Upper lobe of right lung (tissue), 1 donor: ENCODE measurements at places on chromosomes 1 and 21.

DNA sequence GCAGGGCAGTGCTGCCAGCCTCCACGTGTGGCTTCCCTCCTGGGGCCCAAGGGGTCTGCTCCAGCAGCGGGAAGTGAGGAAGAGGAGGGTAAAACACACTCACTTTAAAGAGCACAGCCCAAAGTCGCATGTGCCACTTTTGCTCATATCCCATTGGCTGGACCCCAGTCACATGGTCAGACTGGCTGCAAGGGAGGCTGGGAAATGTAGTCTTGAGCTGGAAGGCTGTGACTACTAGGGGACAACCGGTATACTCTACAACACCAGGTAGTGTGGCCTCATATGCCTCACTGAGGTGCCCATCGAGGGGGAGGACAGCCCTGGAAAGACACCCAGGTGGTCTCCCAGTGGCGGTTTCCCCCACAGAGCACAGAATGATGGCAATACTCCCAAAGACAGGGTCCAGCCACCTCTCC, 45.2 kb downstream of the CAMK2N1 start:
- DNase-seq: peak; percentile 53
- H3K4me1 ChIP-seq: no peaks in the 10 kb centered on the region
- H3K4me3 ChIP-seq: no peak overlapping the region
- H3K27me3 ChIP-seq: no peaks in the 10 kb centered on the region
- no peaks in the 10 kb centered on the region for H3K36me3 ChIP-seq

GRCh38 chr1:110601332-110601731, 4.8 kb downstream of the KCNA2 start:
- DNase-seq: no peak
- H3K27me3 ChIP-seq: peaks cover 33% of the 10 kb centered on the region

GRCh38 chr1:200381256-200381984, 28.4 kb downstream of the ZNF281 start:
- no peaks in the 10 kb centered on the region for H3K27me3 ChIP-seq
- no peak overlapping the region for H3K4me3 ChIP-seq
- no peak overlapping the region for H3K27ac ChIP-seq

DNA sequence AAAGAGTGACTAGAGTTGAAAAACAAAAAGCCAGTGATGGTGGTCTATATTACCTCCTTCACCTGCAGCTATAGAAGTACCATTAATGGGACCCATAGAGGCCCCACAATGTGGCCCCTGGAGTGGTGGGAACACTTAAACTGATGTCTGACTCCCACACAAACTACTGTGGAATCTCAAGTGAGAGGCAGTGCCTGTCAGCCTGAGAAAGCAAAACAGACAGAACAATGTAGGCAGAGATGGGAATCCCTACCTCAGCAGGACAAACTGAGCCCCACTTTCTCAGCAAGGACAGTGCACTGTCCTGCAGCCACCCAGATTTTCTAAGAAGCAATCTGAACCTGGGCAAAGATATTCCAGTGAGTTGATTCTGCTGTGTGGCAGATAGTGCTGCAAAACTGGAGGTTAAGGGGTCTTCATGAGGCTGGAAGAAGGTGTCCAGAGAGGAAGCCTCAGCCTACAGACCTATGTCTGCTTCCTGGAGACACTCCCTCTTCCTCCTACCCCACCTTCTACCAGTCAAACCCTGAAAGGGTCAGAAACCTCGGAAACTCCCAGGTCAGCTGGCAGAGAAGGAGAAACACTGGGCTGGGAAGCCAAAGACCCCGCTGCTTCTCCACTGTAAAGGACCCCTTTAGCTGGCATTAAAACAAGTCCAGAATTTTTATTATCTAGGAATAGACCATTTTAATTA, 228.7 kb downstream of the C1orf94 start:
- DNase-seq: no peak
- H3K27ac ChIP-seq: no peak overlapping the region
- peaks cover 29% of the 10 kb centered on the region for H3K4me1 ChIP-seq
- H3K27me3 ChIP-seq: no peaks in the 10 kb centered on the region
- H3K4me3 ChIP-seq: no peak overlapping the region

DNA sequence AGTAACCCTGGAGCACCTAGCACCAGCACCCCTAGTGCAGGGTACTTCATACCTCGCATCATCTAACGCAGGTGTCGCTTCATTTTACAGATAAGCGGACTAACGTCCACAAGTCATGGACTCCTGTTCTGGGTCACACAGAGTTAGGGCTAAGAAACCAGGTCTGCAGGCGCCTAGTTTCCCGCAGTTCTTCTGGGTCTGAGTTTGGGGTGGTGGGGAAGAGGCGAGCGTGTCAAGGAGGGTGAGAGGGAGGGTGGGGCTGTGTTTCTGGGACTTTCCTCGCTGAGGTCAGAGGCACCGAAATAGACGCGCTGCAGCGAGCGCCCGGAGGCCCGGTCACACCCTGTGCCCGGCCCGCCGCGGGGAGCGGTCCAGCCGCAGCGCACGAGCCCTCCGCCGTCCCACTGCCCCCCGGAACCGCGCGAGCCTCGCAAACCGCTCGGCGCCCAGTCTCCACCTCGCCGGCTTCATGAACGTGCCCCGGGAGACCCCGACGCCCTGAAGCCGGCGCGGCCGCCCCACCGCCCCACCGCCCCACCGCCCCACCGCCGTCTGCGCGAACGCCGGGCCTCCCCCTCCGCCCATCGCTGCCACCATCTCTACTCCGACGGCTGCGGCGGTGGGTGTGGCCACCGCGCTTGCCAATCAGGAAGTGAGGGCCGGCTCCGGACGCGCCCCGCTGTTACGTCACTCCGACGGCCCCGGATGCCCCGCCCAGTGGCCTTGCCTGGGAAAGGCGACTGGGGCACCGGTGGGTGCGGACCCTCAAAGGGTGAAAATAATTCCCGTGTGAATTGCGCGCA, 12.3 kb downstream of the IFI6 start:
- peak overlapping the region; percentile 89 for H3K27ac ChIP-seq
- peak overlapping the region; percentile 65 for H3K4me3 ChIP-seq
- H3K27me3 ChIP-seq: no peaks in the 10 kb centered on the region
- peaks cover 36% of the 10 kb centered on the region for H3K4me1 ChIP-seq

DNA sequence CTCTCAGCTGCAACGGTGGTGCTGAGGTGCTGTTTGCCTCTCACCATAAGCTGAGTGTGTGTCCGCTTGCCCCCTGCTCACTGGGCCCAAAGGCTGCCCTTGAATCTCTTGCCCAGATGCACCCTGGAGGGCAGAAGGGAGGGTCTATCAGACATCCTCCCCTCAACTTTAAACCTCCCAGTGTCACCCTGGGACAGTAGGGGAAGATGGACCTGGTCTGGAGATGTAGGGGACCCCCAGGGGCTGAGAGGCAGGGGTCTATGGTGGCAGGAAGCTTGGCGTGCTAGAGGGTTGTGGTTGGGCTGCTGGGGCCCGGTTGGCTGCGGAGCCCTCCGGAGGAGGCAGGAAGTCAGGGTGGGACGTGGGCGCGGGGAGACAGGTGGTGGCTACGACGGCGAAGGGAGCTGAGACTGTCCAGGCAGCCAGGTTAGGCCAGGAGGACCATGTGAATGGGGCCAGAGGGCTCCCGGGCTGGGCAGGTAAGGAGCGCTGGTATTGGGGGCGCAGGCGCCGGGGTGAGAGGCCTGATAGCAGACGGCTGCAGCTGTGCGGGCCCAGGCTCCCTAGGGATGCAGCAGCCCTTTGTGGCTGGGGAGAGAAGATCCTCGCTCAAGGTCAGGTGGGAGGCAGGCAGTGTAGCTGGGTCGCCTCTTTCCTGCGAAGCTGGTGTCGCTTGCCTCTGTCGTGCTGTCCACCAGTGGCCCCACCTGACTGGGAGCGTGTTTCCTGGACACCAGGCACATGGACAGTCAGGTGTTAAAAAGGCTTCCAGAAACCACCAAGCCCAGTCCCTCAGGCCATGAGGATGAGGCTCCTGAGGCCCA, at the start of gene LCK:
LCK (plus strand) TSS at position 373 of the 824 bp plus-strand sequence. CDS start 23,065 bp downstream, outside the sequence.
- H3K4me1 ChIP-seq: peaks cover 37% of the 10 kb centered on the region
- no peak for DNase-seq
- H3K27ac ChIP-seq: peak within 1 kb of the TSS; percentile 75
- H3K27me3 ChIP-seq: no peaks in the 10 kb centered on the region
